GM23338 (cell line): ENCODE measurements at places on chromosomes 2 and 18.

DNA sequence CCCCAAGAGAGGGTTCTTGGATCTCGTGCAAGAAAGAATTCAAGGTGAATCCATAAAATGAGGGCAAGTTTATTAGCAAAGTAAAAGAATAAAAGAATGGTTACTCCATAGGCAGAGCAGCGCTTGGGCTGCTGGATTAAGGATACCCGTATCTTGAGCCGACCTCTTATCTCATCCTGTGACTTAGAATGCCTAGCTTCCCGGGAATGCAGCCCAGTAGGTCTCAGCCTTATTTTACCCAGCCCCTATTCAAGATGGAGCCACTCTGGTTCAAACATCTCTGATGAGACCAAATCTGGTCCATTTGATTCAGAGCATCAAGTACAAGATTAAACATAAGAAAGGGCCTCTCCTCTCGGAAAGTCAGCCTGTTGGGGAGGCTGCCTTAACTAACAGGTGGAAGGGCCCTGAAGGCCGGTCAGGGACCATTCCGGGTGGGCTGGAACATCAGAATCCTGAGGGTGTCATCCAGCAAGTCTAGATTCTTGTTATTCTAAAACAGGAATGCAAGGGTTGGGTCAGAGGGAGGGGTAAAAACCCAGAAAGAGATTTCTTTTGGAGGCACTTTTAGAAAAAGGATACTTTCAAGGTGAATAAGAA is 5.8 kb downstream of the PSD4 start:
- DNase-seq: no peak

GRCh38 chr2:15584767-15585469 is 6.8 kb upstream of the DDX1 start:
- no peak for DNase-seq

DNA sequence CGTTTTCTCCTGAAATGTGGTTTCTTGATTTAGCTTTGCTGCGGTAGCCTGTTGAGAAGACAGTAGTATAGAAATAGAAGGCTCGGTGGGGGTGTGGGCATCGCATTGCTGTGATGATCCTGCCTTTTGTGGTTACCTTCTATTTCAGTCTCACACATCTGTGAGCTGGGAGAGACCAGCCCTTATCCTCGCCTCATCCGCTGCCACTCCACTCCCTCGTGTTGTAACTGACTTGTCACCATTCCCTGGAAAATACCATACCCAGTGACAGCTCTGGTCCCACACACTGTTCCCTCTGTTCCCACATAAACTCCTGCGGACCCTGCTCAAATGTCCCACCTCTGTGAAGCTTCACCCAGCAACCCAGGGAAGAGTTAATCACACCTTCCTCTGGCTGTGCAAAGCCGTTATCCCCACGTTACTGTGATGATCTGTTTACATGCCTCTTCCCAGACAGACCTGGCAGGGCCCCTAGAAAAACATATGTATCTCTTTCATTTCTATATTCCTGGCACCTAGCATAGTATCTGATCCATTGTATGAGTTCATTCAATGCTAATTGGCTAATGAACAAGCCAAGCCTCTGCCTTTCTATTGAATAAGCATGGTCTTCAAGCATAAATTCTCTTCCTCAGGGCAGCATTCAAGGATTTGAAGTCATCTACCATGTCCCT is 114.6 kb downstream of the MAPK4 start:
- no peak for DNase-seq

- DNase-seq: no peak
Measured at GRCh38 chr2:217399291-217399690, 539.4 kb upstream of the TNP1 start.

- DNase-seq: no peak
Measured at GRCh38 chr18:56319953-56320352, 318.4 kb downstream of the TXNL1 start.

- DNase-seq: no peak
Measured at GRCh38 chr18:22998344-22998743, 65.2 kb downstream of the RBBP8 start.

DNA sequence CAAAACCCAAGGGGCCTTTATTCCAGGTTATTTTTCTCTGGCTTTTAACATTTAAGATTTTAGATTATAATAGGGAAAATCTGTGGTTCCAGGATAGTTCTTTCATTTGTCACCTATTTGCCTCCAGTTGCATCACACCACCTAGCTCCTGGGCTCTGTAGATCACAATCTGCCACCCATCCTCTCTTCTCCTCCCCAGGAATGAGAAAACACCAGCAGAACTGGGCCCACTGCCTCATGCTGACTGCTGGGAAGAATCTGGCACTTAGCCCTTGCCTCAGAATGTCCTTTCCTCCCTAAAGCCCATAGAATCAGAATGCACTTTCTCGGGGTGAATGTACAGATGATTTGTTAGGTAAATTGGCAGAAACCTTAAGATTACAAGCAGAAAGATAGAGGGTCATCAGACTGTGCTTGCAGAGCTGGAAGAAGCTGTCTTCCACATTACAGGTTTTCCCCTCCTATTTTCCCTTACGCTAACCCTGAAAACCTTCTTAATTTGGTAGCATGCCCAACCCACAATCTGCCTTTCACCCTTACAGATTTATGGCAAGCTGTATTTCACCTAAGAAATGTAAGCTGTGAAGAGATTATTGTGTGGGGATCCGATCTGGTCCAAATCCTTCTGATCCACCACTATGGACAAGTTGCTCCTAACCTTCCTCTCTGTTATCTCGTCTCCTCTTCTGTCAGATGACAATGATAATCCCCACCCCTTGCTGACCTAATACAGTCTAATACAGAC is 72.6 kb downstream of the LRRC30 start:
- no peak for DNase-seq

DNA sequence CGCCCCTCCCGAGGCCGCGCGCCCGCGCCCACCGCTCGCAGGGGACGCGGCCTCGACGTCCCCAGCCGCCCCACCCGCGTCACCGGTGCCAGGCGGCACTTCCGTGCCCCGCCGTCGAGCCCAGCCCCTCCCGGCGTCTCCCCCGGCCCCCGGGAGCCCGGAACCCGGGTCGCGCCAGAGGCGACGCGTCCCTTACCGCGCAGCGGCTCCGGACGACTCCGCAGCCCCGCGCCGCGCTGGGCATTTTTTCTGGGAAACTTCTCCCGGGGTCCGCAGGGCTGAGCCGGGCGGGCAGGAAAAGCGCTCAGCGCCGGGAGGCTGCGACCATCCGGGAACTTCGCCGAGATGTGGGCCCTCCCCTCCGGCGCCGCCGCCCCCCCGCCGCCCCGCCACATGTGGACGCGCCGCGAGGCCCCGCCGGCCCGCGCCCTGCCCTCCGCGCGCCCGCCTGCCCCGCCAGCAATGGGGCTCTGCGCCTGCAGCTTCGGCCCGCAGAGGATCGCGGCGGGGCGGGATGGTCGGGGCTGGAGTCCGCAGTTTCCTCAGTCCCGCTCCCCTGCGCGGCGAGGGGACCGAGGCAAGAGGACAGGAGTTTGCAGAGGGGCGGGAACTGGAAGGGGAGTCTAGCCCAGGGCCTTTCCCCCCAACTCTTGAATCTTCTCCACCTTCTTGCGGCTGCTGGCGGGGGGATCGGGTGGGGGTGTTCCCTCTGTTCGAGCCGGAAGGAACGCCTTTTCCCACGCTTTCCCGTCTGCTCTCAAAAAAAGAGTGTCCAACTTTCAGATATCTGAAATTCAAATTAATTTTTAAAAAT is 81.5 kb downstream of the CHRNA1 start:
- peak; percentile 82 for DNase-seq

DNA sequence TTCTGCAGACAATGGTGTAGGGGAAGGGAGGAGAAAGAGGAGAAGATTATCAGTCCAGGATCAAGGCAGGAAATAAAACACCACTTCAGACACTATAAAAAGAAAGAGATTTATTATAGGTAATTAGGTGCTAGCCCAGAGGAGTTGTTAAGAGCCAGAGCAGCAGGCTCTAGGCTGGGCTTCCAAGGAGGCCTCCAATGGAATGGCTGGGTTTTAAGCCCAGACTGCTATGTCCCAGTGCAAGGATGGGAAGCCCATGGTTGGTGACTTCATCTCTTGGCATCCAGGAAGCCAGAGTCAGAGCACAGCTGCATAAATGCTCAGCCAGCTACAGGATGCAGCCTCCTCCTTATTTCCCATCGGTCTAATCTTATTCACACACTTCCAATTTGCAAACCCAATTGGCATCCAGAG is 95.6 kb downstream of the LAMA3 start:
- no peak for DNase-seq

DNA sequence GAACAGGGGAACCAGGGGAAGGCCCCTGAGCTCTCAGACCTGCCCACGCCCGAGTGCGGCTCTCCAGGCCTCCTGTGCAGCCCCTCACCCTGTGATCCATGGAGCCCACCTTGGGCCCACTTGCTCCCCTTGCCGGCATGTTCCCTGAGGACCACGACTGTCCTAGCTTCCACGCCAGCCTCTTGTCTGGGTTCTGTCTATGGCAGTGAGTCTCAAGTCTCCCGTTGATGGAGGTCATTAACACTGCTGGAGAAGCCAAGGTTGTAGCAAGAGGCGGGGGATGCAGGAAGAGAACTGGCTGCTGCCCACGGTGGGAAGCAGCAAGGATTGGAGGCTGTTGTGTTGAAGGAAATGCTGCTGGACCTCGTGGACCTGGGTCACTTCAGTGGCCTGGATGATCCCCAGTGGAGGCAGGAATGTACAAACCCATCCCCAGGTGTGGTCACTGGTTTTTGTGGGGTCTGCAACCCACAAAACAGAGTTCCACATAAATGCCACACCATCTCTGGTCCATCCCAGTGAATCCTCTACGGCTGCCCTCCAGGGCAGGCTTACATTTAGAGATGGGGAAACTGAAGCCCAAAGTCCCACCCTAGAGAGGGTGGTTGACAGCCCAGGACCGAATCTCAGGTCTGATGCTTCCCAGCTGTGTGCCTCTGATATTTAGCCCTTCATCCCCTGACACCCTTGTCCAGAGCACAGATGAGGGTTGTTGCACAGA is 150.3 kb downstream of the NDUFA10 start:
- no peak for DNase-seq

- DNase-seq: no peak
Measured at GRCh38 chr2:50949450-50950193, 82.3 kb downstream of the NRXN1 start.

DNA sequence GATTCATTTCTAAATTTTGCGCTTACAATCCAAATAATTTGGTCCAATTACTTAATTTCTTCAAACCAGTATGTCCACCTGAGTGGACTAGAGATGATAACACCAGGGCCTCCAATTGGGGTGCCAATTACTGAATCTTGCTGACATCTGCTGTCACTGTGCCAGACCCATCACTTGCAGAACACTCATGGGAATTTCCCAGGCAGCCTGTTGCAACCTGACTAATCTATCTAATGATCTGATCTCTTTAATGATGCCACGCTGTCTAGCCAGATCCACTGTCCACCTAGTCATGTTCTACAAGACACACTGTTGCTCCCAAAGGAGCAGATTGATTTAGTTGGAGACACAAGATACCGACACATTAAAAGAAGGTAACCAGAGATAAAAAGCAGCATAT is 11.8 kb upstream of the LRP1B start:
- DNase-seq: no peak

GRCh38 chr2:219286436-219287115 is 7.4 kb downstream of the DNAJB2 start:
- peak; percentile 37 for DNase-seq

- DNase-seq: no peak
Measured at GRCh38 chr2:145931781-145932395, 1412.0 kb upstream of the ZEB2 start.

DNA sequence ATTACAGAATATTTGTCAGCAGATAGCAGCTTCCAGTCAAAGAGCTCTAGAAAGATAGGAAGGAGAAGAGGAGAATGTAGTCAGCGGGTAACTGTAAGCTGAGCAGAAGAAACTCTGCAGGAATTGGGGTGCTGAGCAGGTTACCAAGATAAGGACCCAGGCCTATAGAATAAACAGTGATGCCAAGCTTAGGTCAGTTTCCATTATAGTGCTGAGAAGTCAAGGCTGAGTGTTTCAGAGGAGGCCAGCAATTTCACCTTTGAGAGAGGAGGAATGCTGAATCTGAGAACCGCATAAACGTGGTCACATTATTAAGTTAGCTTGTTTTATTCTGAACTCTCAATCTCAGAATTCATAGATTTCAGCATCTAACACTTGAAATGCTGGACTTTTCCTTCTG is 13.9 kb downstream of the NAB1 start:
- DNase-seq: no peak

DNA sequence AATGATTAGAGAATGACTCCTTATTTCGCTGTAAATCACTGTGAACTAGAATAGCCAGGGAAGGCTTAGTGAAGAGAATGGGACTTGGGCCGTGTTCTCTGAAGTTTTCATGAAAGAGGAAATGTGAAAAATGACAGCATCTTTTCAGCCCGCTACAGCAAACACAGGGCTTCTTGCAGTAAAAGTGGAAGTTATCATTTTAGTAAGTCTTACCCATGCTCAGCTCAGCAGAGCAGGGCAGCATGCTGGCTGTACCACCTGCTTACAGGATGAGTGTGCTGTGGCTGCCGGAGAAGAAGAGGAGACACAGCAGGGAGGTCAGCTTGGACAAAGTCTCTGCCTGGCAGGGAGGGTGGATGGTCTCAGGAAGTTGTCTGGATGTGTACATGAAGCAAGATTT is 300.7 kb upstream of the DLGAP1 start:
- DNase-seq: no peak

GRCh38 chr2:240895656-240896388 is at the start of gene MAB21L4:
MAB21L4 (minus strand) TSS chr2:240896156; CDS start chr2:240895997, 159 bp downstream.
- DNase-seq: no peak

DNA sequence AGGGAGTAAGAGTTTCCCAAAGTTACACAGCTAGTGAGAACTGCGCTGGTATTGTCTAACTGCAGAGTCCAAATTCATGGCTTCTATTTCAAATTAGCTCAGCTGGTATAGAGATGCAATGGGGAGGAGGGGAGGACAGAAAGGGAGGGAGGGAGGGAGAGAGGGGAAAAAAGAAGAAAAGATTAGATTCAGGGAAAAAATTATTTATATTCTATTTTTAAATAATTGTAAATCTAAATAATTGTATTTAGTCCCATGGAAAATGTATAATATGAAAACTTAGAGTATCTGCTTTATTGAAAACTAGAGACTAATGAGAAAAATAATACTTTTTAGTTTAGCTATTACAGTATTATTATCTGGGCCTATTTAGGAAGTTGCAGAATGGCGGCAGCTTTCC is 37.3 kb upstream of the VIT start:
- no peak for DNase-seq

GRCh38 chr2:71922499-71923142 is 225.0 kb downstream of the CYP26B1 start:
- DNase-seq: no peak
